ENCODE measurements at places on chromosomes 12 and 14. TPM values are rescaled to one million over a fixed set of nuclear protein-coding genes. Genes with fewer than 3 reads are reported as not detected.

GRCh38 chr14:97945631-97946030, 1148.4 kb downstream of the VRK1 start:
- H3K4me3 ChIP-seq = no peak overlapping the region
- H3K27me3 ChIP-seq = no peaks in the 10 kb centered on the region
- no peaks in the 10 kb centered on the region for H3K36me3 ChIP-seq
- H3K4me1 ChIP-seq = no peaks in the 10 kb centered on the region
- DNase-seq = no peak

TEX52 gene
- not detected for total RNA-seq

DNA sequence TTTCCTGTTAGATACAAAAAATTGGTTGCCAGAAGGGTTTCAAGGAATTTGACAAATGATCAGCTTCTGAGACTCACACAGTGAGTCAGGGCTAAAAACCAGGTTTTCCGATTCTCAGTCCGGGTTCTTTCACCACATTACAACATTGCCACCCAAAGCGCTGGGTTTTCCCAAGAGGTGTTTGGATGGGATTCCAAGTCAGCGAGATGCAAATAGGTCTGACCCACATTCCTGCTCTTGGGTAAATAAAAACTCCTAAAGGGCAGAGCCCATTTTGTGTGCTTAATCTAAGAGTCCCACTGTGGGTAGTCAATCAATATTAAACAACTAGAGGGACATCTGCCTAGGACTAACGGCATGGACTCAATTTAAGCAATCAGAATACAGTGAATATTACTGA, 5.4 kb upstream of the RIC8B start:
- H3K27me3 ChIP-seq = peaks cover 4% of the 10 kb centered on the region
- DNase-seq = no peak
- no peaks in the 10 kb centered on the region for H3K36me3 ChIP-seq
- peak overlapping the region; percentile 41 for H3K27ac ChIP-seq
- H3K4me1 ChIP-seq = peaks cover 21% of the 10 kb centered on the region
- H3K4me3 ChIP-seq = peak overlapping the region; percentile 40

TAS2R9 gene
- not detected for total RNA-seq

AVPR1A gene
- not detected for total RNA-seq

DNA sequence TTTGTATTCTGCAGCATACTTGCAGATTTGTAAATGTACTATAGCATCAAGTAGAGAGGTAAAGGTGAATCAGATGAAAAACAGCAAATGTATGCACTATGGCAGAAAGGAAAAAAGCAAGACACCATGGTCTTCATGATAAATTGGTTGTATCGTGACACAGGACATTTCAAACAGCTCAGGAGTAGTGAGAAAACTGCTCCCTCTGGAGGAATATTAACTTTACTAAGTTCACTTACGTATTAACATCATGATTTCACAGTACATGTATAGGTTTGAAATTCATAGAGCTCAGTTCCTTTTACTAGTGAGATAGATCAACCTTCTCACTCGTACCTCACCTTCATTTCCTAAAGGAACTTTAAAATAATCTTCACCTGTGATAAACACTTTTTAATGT, 6.5 kb downstream of the MBIP start:
- peaks cover 5% of the 10 kb centered on the region for H3K36me3 ChIP-seq
- no peak for DNase-seq
- no peak overlapping the region for H3K4me3 ChIP-seq
- no peak overlapping the region for H3K27ac ChIP-seq
- H3K27me3 ChIP-seq = no peaks in the 10 kb centered on the region

KRT75 gene
- not detected for total RNA-seq

- H3K4me1 ChIP-seq = peaks cover 21% of the 10 kb centered on the region
- no peak for DNase-seq
- peaks cover 9% of the 10 kb centered on the region for H3K36me3 ChIP-seq
- H3K27me3 ChIP-seq = peaks cover 2% of the 10 kb centered on the region
- no peak overlapping the region for H3K4me3 ChIP-seq
- no peak overlapping the region for H3K27ac ChIP-seq
These were observed 10.6 kb downstream of the CEP128 start for GRCh38 chr14:80930836-80931389.

DNA sequence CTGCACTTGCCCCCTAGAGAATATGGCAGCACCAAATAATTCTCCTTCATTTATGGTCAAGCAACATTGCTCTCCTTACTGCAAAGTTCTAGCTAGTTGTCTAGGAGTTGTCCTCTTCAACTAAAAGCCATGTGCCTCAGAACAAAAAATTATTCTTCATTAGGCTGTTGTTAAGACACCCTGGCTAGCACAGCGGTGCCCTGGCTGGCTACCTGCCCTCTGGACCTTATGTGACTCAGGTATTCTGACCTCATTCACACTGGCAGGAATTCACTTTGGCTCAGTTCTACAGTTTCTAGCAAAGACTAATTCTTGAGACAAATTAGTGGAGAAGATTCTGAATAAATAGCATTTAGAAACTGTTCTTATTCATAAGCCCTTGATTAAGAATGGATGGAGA, 224.4 kb upstream of the KRR1 start:
- H3K36me3 ChIP-seq = no peaks in the 10 kb centered on the region
- DNase-seq = no peak
- H3K27me3 ChIP-seq = no peaks in the 10 kb centered on the region
- peaks cover 5% of the 10 kb centered on the region for H3K4me1 ChIP-seq

GOLGA5 gene
- total RNA-seq = 28.2 TPM

DNA sequence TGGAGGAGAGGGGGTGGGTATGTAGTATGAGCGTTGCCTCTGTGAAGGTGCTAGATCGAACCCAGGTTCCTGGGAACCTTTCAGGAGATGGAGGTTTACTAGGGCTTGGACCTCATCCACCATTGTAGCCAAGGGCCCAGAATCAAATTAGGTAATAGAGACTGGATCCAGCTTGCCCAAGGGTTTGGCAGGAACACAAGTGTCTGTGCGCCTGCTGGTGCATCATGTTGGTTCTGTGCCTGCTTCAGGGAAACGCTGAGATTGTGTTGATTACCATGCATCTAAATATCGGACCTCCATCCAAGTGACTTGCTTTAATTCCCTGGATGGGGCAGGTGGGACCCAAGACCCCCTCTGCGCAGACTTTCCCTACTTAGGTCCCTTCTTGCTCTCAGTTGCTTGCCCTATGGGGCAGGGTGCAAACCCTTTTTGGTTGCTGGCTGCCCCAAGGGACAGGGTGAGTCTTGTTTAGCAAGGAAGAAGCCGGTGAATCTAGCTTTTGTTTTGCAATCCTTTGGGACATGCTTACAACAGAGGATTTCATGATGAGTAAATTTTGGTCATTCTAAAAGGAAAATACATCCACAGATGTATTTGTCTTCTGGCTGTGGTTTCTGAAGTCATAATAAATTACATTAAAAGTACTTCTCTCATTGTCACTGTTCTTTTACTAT, 189.8 kb upstream of the PRICKLE1 start:
- H3K27me3 ChIP-seq = no peaks in the 10 kb centered on the region
- H3K4me3 ChIP-seq = no peak overlapping the region
- H3K27ac ChIP-seq = no peak overlapping the region
- DNase-seq = no peak
- H3K36me3 ChIP-seq = no peaks in the 10 kb centered on the region

GRCh38 chr12:53756300-53757100, 4.7 kb upstream of the CISTR start:
- peaks cover 20% of the 10 kb centered on the region for H3K4me1 ChIP-seq
- DNase-seq = no peak
- no peaks in the 10 kb centered on the region for H3K36me3 ChIP-seq
- peak overlapping the region; percentile 90 for H3K27ac ChIP-seq
- peak overlapping the region; percentile 81 for H3K4me3 ChIP-seq
- H3K27me3 ChIP-seq = peaks cover 4% of the 10 kb centered on the region

DNA sequence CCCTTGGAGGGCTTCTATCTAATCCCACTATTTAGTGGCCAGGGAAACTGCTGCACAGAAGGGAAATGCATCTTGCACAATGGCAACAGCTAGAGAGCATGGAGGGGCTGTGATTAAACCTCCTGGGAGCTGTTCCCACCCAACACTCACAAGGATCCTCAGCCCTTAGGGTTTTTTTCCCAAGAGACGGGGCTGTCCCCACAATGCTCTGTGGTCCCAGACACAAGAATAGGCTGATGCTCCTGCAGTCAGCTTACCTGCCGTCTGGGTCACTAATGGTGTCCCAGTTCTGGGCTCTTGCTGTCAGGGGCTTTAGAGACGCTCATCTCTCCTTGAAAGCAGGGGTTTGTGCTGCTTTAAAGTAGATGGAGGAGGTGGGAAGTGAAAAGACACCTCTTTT, 4.6 kb downstream of the SERPINA1 start:
- no peaks in the 10 kb centered on the region for H3K27me3 ChIP-seq
- no peak overlapping the region for H3K4me3 ChIP-seq
- DNase-seq = no peak

- H3K36me3 ChIP-seq = no peaks in the 10 kb centered on the region
- DNase-seq = no peak
These were observed 42.1 kb downstream of the HNRNPC start for GRCh38 chr14:21227150-21227549.

GRCh38 chr12:124111006-124111405, 138.0 kb downstream of the ZNF664 start:
- H3K4me3 ChIP-seq = no peak overlapping the region
- H3K27me3 ChIP-seq = peaks cover 8% of the 10 kb centered on the region
- H3K4me1 ChIP-seq = peaks cover 4% of the 10 kb centered on the region
- no peak overlapping the region for H3K27ac ChIP-seq

TIGAR gene
- 20.7 TPM for total RNA-seq

DNA sequence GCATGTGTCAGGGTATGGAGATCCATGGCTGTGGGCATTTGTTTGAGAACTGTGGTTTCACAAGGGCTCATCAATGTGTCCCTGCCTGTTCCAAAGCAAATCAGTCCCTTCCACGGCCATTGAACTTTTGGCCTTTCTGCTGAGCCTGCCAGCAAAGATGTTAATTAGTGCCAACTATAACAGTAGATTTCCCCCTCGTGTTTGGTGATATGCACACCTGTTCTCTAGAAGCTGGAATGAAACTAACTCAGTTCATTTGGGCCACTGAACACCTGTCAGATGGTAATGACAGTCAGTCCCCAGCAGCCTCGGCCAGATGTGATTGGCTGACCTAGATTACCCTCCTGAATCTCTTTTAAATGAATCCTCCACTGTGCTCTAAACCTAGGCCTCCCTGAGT, 43.2 kb downstream of the IRAK3 start:
- no peaks in the 10 kb centered on the region for H3K36me3 ChIP-seq
- peaks cover 6% of the 10 kb centered on the region for H3K27me3 ChIP-seq
- no peak for DNase-seq
- H3K27ac ChIP-seq = peak overlapping the region; percentile 64
- peaks cover 23% of the 10 kb centered on the region for H3K4me1 ChIP-seq

GRCh38 chr12:26282339-26282940, 87.1 kb downstream of the SSPN start:
- peaks cover 14% of the 10 kb centered on the region for H3K4me1 ChIP-seq
- peaks cover 2% of the 10 kb centered on the region for H3K27me3 ChIP-seq
- no peak for DNase-seq

DNA sequence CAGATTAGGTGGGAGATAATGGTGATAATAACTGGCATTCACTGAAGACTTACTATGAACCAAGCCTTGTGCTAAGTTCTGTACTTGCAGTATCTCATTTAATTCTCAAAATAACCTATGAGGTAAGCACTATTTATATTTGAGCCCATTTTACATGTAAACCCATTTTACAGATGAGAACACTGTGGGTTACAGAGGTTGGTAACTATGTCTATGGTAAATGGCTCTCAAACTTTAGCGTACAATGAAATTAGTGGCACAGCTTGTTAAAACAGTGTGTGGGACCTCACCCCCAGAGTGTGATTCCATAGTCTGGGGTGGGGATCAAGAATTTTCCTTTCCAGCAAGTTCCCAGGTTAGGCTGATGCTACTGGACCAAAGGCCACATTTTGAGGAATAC, 22.2 kb upstream of the JPH4 start:
- no peaks in the 10 kb centered on the region for H3K27me3 ChIP-seq
- no peaks in the 10 kb centered on the region for H3K4me1 ChIP-seq
- no peak overlapping the region for H3K27ac ChIP-seq

DNA sequence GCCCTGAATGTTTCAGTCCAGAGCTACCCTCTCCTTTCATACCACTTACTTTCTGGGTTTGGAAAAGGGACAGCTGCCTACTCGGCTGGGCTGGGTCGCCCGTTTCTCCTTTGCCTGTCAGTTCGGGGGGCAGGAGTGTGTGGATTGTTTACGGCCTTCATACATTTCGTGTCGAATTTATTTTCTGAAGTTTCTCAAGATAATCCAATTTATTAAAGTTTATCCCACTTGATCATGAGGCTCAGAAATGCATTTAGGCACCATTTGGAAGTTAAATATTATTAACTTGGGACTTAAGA, 608 bp downstream of the ZNF410 start:
- H3K4me3 ChIP-seq = peak overlapping the region; percentile 96
- peaks cover 2% of the 10 kb centered on the region for H3K27me3 ChIP-seq
- H3K27ac ChIP-seq = peak overlapping the region; percentile 87
- H3K4me1 ChIP-seq = peaks cover 11% of the 10 kb centered on the region
- no peaks in the 10 kb centered on the region for H3K36me3 ChIP-seq

- no peak overlapping the region for H3K4me3 ChIP-seq
- H3K4me1 ChIP-seq = no peaks in the 10 kb centered on the region
- no peaks in the 10 kb centered on the region for H3K36me3 ChIP-seq
- H3K27ac ChIP-seq = no peak overlapping the region
- no peak for DNase-seq
These were observed 48.3 kb upstream of the KCNMB4 start for GRCh38 chr12:70317781-70318180.

GRCh38 chr12:53481939-53482586, 17.2 kb downstream of the MAP3K12 start:
- no peak overlapping the region for H3K4me3 ChIP-seq
- H3K27ac ChIP-seq = peak overlapping the region; percentile 62
- peaks cover 7% of the 10 kb centered on the region for H3K27me3 ChIP-seq
- peaks cover 4% of the 10 kb centered on the region for H3K36me3 ChIP-seq

RNASE7 gene
- not detected for total RNA-seq

- peak overlapping the region; percentile 76 for H3K4me3 ChIP-seq
- H3K27ac ChIP-seq = peak overlapping the region; percentile 7
- H3K36me3 ChIP-seq = peaks cover 4% of the 10 kb centered on the region
- peak; percentile 34 for DNase-seq
- peaks cover 3% of the 10 kb centered on the region for H3K27me3 ChIP-seq
These were observed 127.3 kb upstream of the HIF1A start for GRCh38 chr14:61567838-61568571.

GRCh38 chr14:101546706-101547105, 14.6 kb upstream of the DIO3 start:
- peaks cover 5% of the 10 kb centered on the region for H3K27me3 ChIP-seq
- no peak overlapping the region for H3K27ac ChIP-seq
- no peak overlapping the region for H3K4me3 ChIP-seq
- H3K4me1 ChIP-seq = no peaks in the 10 kb centered on the region
- DNase-seq = no peak

Measured in glutamatergic neuron (in vitro differentiated cells).